Stimulated activated CD8-positive, alpha-beta memory T cell treated with anti-CD3 and anti-CD28 coated beads, Interleukin-2, amount 100 ng/mL, for 1 hour (primary cell): ENCODE measurements at places on chromosomes 2 and 18.

DNA sequence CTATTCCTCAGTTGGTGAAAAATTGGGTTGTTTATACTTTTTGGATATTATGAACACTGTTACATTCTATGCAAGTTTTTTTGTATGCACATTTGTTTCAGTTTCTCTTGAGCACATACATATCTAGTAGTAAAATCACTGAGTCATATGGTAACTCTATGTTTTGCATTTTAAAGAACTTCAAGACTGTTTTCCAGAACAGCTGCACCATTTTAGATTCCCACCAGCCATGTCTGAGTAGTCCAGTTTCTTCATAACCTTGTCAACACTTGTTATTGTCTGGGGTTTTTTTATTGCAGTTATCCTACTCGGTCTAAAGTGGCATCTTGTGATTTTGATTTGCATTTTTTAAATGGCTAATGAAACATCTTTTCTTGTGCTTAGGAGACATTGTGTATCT lies 100.3 kb upstream of the OTOS start:
- DNase-seq, result no peak

- no peak for DNase-seq
These were observed 33.8 kb downstream of the GPC1 start for GRCh38 chr2:240469239-240469636.

GRCh38 chr2:146037334-146037870 lies 1517.5 kb upstream of the ZEB2 start:
- no peak for DNase-seq

GRCh38 chr2:166803373-166804000 lies 84.8 kb upstream of the XIRP2 start:
- no peak for DNase-seq

- no peak for DNase-seq
These were observed 103.5 kb downstream of the CABLES1 start for GRCh38 chr18:23238651-23239349.

DNA sequence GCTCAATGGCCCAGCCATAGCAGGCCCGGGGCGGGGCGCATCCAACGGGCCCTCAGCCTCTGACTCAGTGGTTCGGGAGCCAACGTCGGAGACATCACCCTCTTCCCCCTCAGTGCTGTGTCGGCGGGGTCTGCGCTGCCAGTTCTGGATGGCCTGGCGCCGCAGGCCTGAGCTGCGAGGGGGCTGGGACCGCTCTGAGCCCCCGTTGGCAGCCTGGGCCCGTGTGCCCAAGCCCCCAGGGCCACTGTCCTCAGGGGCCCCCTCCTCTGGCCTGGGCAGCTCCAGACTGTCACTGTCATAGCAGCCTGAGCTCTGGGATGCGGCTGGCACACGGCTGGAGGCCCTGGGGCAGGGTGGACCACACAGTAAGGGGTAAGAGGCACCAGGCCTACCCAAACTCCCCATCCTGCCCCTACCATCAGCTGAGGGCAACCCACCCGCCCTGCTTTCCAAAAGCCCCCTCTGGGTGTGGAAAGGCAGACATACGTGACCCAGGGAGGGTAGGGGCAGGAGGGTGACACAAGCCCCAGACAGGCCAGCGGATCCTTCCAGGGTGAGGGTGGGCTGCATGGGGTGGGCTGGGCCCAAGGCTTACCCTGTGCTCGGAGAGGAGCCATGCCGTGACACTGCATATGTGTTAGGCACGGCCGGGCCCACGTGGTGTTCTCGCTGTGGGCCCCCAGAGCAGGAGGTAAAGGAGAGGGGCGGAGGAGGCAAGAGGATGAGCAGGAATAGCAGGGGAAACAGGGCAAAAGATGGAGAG lies 18.8 kb downstream of the FBXO41 start:
- DNase-seq, result no peak

DNA sequence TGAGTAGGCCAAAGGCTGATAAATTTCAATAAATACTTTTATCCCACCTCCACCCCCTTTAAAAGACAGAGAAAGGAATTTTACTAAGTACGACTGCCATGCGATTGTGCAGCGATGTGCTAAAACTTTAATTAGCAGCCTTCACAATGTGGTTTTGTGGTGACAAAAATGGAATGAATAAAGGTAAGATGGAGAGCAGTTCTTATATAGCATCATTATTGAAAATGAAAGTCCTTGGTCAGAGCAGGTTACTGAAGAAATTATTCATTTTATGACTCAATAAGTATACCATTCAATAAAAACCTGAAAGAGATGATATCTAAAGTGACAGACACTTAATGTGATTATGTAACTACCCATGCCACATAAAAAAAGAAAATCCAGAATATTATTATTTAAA lies 33.2 kb upstream of the MTIF2 start:
- DNase-seq, result no peak

DNA sequence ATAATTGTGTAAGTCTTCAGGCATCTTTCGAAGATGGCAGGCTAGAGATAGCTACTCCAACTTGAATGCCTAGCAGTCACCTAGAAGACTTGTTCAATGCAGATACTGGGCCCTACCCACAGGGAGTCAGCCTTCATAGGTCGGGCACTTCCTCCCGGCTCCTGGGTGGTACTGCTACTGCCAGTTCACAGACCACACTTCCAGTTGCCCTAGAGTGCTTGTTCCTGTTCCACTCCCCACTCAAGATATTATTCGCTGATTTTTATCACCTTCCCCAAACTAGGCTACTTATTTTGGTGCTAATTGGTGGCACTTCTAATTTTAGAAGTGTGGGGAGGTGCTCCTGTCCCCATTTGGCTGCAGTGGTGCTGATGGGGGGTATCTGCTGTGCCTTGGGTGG lies 34.2 kb downstream of the INPP4A start:
- no peak for DNase-seq

GRCh38 chr2:146984014-146984413 lies 860.8 kb upstream of the ACVR2A start:
- DNase-seq, result no peak

GRCh38 chr2:21915201-21915600 lies 791.4 kb downstream of the TDRD15 start:
- no peak for DNase-seq

- no peak for DNase-seq
These were observed 256.0 kb upstream of the RAB6C start for GRCh38 chr2:129723277-129724020.

DNA sequence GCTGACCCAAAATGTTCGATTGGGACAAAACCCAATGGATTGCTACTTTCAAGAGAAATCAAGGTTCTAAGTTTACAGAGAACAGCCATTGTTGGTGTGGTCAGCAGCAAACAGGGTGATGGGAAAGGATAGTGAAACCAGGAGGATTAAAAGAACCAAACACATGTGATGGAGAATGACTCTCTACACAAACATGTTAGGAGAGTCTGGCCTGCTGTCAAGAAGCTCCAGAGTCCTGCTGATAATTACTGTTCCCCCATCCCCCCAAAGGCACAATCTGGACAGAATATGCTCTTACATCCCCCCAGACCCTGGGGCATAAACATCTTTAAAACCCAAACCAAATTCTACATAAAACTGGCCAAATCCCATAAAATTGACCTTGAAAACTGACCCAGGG lies 32.0 kb upstream of the ACYP2 start:
- DNase-seq, result no peak

DNA sequence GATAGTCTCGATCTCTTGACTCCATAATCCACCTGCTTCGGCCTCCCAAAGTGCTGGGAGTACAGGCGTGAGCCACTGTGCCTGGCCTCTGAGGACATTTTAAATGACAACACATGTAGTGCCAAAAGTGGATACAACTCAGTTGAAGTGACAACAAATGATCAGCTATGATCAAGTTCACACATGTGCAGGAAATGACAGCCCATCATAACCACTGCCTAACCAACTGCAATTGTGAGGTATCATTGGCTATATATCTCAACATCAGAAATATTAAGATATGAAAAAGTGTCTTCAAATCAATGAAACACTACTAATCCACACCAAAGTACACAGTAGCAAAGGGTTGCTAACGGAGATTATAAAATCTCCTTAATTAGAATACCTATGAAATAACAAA lies 84.8 kb downstream of the DTNB start:
- DNase-seq, result no peak

DNA sequence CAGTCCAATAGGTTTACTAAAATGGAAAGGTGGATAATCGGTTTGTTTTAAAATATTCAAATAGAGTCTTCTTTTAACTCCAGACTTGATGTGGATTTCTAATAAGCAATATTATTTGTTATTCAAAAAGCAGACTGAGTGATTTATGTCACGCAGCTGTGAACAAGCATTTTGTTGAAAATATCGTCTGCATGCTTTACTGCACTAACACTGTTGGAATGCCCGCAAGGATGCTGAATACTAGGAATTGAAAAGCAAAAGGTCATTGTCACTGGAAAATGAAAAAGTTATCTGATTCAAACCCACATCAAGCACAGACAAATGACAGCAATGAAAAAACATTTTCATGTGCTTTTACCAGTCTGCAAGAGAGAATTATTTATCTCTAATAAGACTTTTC lies 31.1 kb downstream of the CHN1 start:
- no peak for DNase-seq
